ENCODE measurements at places on chromosomes 3 and 15.

DNA sequence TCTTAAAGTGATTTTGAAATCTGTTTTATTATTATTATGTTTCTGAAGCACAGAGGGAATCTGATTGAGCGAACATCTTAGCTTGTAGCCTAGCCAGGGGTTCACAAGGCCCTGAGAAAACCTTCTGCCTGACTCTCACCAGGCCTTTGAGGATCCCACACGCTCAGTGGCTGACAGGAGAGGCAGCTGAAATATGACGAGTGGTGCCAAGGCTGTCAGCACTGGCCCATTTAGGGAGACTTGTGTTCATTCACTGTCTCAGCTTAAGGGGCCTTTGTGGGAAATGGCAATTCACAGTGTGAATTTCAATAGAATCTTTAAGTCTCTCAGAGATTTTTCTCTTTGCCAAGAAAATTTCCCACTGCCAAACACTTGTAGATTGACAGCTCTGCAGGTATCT is 770.9 kb downstream of the TUSC7 start:
- DNase-seq: no peak

- DNase-seq: no peak
Measured at GRCh38 chr3:71050538-71051258, 532.8 kb downstream of the FOXP1 start.

- no peak for DNase-seq
Measured at GRCh38 chr15:100158356-100158755, 183.4 kb downstream of the ADAMTS17 start.

- DNase-seq: no peak
Measured at GRCh38 chr3:71441925-71442651, 141.4 kb downstream of the FOXP1 start.

GRCh38 chr15:48336940-48337339 is 5.7 kb downstream of the DUT start:
- DNase-seq: no peak

GRCh38 chr3:39519103-39519502 is 51.6 kb downstream of the MOBP start:
- DNase-seq: no peak

DNA sequence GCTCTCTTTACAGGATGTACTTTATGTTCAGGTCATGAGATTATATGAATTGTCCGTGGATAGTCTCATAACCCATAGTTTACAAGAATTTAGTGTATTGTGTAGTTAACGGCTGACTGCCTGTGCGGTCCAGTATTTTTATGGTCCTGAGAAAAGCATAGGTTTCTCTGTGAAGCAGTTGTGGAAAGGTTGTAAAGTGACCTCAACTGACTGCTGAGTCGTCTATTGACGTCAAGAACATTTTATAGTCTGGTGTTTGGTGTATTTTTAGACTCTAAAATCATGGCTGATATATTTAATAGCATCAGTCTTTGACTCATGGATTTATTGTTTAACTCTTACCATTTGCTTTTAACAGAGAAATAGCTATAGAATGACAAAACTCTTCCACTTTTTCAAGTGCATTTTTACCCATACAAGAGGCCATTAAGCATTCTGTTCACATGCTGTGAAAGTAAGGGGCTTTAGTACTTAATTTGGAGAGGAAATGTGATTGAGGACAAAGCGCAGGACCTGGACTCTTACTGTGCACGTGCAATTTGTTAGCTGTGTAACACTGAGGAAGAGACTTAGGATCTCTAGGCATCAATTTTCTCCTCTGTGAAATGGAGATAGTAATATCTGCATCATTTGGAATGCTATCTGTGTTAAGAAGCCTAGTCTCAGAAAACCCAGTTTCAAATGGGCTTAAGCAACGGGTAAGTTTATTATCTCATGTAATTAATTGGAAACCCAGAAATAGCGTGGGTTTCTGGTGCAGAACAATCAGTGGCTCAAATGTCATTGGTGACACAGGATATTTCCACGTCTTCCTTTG is 240.8 kb downstream of the NFKBIZ start:
- no peak for DNase-seq

DNA sequence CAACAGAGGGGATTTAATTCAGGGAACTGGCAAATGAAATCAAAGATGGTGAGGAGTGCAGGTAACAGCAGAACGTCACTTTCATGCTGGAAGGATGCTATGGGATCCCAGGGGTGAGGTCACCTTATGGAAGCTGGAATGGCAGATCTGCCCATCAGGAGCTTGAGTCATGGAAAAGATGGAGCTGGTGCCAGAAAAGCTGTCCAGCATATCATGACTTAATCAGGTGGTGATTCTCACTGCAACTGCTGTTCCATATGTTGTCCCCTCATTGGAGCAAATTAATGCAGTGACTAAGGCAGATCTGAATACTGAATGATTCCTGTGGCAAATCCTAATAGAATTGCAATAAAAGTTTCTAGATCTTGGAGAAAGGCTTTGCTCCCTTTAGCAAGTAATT is 38.4 kb downstream of the HHLA2 start:
- DNase-seq: no peak

DNA sequence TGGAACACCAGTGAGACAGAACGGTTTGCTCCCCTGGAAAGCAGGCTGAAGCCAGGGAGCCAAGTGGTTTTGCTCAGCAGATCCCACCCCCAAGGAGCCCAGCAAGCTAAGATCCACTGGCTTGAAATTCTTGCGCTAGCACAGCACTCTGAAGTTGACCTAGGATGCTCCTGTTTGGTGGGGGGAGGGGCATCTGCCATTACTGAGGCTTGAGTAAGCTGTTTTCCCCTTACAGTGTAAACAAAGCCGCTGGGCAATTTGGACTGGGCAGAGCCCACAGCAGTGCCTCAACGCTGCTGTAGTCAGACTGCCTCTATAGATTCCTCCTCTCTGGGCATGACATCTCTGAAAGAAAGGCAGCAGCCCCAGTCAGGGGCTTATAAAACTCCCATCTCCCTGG is 241.4 kb downstream of the GABRB3 start:
- DNase-seq: no peak

All from stimulated activated CD8-positive, alpha-beta memory T cell treated with anti-CD3 and anti-CD28 coated beads, Interleukin-7, amount 100 ng/mL, for 1 hour (primary cell).